ENCODE measurements at places on chromosomes 4 and X. TPM values are rescaled to one million over a fixed set of nuclear protein-coding genes. Genes with fewer than 3 reads are reported as not detected.

KLHL13 gene
- 0.82 TPM for total RNA-seq

HHIP gene
- total RNA-seq = 16.0 TPM

ACSL1 gene
- 26.2 TPM for total RNA-seq

PFKFB1 gene
- total RNA-seq = 0.09 TPM

ODAM gene
- not detected for total RNA-seq

SCML2 gene
- total RNA-seq = 1.5 TPM

AKAP4 gene
- total RNA-seq = under 0.01 TPM

UGT2B11 gene
- not detected for total RNA-seq

TLR2 gene
- total RNA-seq = not detected

FGFR3 gene
- total RNA-seq = 0.45 TPM

RRH gene
- total RNA-seq = not detected

CPE gene
- 116 TPM for total RNA-seq

SHOX gene
- not detected for total RNA-seq

NAP1L2 gene
- total RNA-seq = 0.49 TPM

TIGD4 gene
- total RNA-seq = 0.25 TPM

SLIT2 gene
- total RNA-seq = 46.4 TPM

SORBS2 gene
- 2.8 TPM for total RNA-seq

RBM41 gene
- 17.4 TPM for total RNA-seq

USP17L17 gene
- not detected for total RNA-seq

ZCCHC18 gene
- 2.4 TPM for total RNA-seq

TRAM1L1 gene
- total RNA-seq = 4.3 TPM

OGT gene
- total RNA-seq = 93.7 TPM

MAOA gene
- total RNA-seq = 4.7 TPM

LYAR gene
- total RNA-seq = 16.4 TPM

All from fibroblast of the aortic adventitia (primary cell).